ENCODE measurements at places on chromosomes 7 and 10.
A peak's percentile ranks its signal among the peaks of the same experiment; 100 is the strongest.

DNA sequence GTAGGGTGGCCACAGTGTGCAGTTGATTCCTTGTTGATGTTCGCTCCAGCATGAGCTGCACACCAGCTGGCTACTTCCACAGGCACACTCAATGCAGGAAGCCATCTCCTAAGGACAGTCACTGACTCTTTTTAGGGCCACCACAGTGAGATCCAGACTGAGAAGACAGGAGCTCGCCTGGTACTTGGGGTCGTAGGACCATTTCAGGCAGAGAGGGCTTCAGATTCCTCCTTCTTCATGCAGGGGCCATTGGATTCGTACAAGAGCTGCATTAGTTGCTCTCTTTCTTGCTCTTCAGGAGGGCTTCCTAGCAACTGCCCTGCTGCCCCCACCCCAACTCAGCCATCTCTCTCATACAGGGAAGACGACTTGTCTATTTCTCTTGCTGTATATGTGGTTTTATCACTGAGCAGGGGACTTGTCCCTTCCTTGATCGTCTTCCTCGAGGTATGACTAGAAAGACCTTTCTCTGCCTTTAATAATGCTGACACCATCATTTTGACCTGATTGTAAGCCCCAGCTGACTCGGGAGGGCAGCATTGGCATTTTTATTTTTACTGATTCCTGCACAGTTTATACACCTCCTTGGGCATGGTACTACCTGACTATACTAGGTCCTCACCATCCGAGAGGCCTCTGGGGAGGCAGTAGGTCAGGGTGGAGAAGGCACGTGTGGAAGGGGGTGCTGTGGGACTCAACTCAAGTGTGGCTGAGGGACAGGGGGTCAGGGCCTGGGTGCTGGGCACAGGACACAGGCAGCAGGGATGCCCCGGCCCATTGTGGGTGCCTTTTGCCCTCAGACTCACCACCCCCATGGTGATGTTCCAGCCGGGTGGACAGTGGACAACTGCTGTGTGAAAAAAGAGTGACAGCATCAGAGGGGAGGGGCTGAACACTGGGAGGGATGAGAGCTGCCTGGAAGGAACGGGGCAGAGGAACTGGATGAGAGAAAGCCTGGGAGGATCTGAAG, 136.7 kb upstream of the ZNF746 start:
- DNase-seq, result no peak

- DNase-seq, result no peak
These were observed 82.6 kb upstream of the THSD7A start for GRCh38 chr7:11914645-11915044.

GRCh38 chr10:13698217-13698616, 111.5 kb downstream of the PRPF18 start:
- no peak for DNase-seq

GRCh38 chr10:132158122-132158741, 28.5 kb upstream of the DPYSL4 start:
- no peak for DNase-seq

DNA sequence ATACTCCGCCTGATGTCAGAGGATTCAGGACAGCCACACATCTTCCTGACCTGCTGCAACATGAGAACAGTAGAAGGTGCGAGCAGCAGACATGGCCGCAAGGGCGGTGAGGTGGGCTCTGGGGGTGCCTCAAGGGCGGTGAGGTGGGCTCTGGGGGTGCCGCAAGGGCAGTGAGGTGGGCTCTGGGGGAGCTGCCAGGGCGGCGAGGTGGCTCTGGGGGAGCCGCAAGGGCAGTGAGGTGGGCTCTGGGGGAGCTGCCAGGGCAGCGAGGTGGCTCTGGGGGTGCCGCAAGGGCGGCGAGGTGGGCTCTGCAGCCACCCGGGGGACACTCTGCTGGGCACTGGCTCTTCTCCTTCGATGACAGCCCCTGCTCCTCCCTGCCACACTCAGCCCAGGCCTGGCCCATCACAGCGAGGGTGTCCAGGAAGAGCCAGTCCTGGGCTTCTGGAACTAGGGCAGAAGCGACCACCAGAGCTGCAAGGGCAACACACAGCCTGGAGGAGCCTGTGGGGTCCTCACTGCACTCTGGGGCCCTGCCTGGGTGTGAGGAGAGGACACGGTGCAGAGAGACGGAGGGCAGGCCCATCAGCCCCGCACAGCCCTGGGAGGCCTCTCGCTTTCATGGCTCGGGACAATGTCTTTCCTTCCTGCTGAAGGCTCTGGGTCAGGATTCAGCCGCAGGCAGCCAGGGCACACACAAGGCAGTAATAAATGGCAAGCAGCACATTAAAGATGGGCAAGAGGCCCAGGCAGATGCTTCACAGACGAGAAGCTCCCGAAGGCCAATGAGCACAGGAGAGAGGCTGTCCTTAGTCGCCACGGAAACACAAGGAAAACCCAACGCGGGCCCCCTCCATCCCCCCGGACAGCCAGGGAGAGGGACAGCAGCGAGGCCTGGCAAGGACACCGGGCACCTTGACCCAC, 42.5 kb downstream of the STK32C start:
- DNase-seq, result no peak

GRCh38 chr7:3710531-3710930, 409.5 kb downstream of the SDK1 start:
- DNase-seq, result no peak

DNA sequence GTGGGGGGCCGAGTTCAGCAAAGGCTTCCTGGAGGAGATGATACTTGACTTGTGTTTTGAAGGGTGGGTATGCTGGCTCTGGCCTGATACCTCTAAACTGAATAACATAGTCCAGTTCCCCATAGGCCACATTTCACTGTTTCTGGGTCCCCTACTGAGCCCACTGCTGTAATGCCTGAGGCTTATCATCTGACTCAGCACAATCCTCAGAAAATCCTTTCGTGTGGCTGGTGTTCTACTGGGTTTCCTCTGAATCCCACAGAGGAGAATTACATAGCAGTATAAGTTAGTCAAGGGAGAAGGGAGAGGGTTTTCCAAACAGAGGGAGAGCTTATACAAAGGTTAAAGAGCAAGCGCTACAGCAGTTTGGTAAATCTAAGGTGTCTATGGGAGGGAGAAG, 2.8 kb upstream of the R3HCC1L start:
- no peak for DNase-seq

- DNase-seq, result no peak
These were observed 109.8 kb downstream of the GRID1 start for GRCh38 chr10:86256690-86257315.

DNA sequence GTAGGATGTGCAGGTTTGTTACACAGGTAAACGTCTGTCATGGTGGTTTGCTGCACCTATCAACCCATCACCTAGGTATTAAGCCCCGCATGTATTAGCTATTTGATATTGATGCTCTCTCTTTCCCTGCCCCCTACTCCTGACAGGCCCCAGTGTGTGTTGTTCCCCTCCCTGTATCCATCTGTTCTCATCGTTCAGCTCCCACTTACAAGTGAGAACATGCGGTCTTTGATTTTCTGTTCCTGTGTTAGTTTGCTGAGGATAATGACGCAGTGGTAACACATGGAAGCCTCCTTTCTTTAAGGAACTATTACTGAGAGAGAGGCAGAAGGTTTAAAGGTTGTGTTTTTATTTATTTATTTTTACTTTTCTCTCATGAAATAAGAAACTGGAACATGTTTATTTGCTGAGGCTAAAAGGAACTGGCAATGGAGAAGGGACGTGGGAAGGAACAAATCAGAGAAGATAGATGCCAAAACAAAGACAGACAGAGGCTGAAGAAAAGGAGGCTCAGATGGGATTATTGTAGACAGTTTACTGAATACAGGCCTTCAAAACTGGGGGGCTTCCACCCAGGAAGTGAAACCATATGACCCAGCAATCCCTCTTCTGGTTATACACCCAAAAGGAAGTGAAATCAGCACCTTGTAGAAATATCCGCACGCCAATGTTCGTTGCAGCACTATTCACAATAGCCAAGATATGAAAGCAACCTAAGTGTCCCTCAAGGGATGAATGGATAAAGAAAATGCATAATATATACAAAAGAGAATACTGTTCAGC, 556.3 kb downstream of the GRM8 start:
- no peak for DNase-seq

GRCh38 chr7:42026622-42027197, 210.3 kb downstream of the GLI3 start:
- no peak for DNase-seq

GRCh38 chr10:102835007-102835482, 2.2 kb downstream of the CYP17A1 start:
- peak; percentile 55 for DNase-seq

DNA sequence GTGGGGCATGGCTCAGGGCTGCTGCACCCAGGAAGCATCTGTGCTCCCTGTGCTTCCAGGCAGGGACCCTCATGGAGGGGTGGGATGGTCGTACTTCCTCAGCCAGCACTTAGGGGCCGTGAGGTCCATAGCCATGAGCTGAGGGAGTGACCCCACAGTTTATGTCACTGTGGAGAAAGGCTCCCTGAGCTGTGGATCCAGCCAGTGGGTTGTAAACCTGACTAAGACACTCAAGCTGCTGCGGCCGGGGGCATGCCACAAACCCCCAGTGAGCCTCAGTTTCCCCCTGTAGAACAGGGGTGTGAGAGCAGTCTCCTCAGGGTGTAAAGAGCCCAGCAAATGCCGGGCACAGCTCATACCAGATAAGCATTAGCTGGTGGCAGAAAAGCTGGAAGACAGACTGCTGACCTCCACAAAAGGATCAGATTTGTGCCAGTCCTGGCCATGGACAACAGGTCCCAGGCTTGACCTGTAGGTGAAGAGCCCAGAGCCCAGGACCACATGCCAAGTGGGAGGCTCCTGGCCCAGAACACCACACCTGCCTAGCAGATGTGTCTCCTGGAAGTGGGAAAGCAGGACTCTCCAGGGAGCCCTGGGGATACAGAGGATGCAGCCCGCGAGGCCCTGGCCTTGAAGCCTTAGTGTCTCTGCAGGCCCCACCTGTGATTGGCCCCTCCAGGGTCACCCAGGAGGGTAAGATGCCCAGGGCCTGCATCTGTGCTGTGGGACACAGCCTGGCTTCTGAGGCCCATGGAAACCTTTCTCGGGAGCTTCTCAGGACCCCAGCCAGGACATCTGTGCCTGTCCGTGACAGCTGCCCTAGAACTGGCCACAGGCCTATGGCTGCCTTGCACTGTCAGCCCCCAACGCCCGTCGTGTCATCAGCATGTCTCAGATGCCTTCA, 78.1 kb upstream of the RET start:
- no peak for DNase-seq

DNA sequence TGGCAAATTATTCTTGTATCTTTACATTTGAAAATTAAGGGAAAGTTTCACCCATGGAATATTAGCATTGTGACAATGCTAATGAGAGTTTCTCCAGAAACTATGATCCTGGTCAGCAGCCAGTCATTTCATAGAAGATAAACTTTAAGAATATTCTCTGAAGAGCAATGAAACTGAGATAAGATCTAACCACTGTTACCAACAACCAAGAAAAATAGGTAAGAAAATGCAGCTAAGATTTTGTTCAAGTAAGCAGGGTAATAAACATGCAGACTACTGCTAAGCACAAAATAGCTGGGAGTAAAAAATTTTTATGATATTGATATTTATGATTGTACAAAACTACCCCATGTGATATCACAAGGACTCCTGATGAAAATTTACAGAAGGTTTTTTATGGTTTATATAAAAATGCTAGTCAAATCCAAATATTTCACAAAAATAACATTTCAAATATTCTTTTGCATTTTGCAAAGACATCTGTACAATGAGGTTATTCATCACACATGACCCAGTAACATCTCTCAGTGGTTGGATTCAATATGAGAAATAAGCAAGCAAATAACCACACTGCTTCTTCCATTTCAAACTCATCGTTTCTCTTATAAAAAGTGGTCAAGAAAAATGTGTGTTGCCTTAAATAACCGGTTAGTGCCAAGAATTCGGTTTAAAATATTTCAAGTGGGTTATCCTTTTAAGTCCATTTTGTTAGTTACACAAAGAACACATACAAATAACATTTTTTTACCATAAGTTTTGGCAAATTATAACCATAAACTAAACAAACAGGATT, 251.6 kb downstream of the DIP2C start:
- no peak for DNase-seq

- DNase-seq, result no peak
These were observed 83.1 kb upstream of the IGFBP3 start for GRCh38 chr7:46003896-46004875.

DNA sequence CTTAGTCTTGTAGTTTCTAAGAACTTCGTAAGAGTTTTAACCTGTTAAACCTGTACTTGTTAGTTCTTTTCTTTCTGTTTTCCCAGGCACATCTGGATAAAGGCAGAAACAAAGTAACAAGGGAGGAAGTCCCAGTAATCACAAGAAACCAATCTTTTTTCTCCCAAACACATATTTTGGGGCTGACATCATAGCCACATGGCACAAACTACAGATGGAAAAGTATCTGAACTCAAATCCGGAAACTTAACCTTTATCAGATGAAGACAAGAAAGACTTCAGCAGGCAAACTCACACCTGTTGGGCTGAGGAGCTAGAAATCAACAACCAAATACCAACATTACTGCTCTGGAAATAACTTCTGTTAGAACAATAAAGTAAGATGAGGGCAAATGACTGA, 67.1 kb downstream of the CUBN start:
- no peak for DNase-seq

GRCh38 chr10:14074062-14074884, 256.5 kb downstream of the FRMD4A start:
- no peak for DNase-seq

DNA sequence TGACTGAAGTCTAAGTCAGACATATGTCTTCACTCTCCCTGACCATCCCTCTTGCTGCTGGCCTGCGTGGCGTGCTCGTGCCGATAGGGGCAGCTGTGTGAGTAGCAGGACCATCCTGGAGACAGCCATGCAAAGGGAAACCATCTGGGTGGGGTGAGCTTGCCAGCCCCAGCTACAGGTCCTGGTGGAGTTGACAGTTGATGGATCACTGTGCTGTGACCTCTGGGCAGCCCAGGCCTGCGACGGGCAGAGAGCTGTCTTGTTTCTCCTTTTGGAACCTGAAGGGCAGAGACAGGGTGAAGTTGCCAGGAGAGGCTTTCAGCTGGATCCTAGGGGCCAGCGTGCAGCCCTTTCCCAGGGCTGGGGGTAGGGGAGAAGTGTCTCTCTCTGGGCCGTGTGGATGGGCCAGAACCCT, 44.7 kb downstream of the GRK5 start:
- DNase-seq, result no peak
